DMS79 (cell line): ENCODE measurements at places on chromosomes 13 and 19.

DNA sequence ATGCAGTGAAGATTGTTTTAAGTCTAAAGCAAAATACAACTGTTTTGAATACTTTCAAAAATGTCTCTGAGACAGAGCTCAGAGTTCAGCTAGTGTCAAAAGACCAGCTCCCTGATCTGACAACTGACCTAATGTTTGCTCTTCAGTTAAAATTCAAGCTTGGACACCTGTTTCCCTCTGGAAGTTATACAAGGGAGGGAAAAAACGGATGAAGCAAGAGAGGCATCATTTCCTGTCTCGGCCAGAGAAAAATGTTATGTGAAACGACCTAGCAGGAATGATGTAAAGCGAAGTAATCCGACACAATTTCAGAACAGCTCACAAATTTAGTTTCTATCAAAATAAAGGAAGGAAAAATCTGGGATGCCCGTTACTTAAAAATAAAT, 59.4 kb downstream of the ZAR1L start:
- DNase-seq: no peak

GRCh38 chr13:32125221-32125689, 93.7 kb downstream of the FRY start:
- DNase-seq: no peak

DNA sequence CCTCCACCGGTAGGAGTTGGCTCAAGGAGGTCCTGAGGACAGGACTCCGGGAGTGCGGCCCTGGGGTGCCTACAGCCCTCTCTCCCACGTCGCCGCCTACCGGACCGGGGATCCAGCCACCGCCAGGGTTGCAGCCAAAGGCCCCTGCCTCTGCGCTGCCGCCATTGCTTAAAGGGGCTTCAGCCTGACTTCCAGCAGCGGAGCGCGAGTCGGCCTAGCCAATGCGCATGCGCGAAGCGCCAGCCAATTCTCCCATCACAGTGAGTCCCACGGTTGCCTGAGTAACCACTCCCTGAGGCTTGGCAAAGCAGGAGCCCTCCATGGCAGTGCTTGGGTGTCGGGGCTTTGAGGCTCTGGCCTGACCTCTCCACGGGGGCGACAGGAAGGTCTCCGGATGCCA, 21.5 kb upstream of the ZNF420 start:
- DNase-seq: no peak

DNA sequence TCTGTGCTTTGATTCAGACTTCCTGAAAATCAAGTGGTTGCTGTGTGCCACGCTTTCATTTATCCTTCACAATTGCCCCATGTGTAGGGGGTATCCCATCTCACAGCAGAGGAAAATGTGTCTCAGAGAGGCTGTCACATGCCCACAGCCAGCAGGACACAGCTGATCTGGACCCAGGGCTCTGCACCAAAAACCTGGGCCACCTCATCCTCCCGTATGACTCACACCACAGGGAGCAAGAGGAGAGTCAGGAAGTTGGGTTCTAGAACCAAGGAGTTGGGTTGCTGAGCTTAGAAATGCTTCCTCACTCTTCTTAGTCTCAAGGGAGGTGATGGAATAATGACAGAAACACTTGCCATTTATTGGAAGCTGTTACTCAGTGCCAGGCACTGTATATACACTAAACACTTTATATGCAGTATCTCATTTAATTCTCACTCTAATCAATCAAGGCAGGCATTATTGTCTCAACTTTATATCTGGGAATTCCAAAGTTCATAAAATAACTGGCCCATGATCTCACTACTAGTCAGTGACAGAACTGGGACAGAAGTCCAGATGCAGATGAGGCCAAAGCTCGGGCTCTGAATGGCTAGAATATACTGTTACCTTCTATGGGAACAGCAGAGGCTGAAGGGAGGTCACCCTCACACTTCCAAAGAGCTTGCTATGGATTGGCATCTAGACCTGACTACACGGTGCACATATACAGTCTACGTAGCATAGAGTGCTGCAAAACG, 47.7 kb upstream of the ATP12A start:
- no peak for DNase-seq
